Activated CD8-positive, alpha-beta memory T cell treated with anti-CD3 and anti-CD28 coated beads for 4 hours (primary cell): ENCODE measurements at places on chromosomes 1 and 21.

GRCh38 chr1:59494145-59494833 is 197.4 kb downstream of the FGGY start:
- no peak for DNase-seq

GRCh38 chr1:69878338-69878737 is 310.6 kb downstream of the LRRC7 start:
- no peak for DNase-seq

DNA sequence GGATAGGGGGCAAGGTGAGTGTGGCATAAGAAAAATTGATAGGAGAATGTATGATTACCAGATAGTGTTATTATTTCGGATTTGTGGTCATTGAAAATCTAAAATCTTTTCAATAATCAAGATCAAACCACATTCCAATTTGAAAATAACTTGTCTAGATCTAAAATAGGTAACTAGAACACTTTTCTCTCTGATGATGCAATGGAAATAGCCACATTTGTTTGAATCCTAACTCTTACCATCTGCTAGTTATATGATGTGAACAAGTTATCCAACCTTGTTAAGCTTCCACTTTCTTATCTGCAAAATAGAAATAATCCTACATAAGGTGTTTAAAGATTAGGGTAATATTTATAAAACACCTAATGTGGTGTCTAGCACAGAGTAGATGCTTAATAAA is 3.8 kb downstream of the BTF3L4 start:
- DNase-seq, result no peak

DNA sequence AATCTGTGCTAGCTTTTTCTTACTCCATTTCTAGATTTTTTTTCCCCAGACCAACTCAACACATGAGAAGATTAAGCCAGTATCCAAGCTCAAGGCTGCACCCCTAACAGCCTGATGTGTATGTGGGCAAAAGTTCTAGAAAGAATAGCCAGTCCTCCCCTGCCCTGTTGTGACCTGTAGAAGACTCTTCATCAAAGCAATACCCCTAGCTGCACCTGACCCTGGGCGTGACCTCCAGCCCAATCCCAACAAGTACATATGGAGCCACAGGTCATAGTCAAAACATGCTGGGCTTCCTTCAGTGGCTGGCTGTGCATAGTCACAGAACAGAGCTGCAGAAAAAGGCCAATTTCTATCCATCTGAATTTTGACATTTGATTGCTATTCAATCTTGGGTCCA is 72.5 kb downstream of the ATP1A1 start:
- DNase-seq, result no peak

DNA sequence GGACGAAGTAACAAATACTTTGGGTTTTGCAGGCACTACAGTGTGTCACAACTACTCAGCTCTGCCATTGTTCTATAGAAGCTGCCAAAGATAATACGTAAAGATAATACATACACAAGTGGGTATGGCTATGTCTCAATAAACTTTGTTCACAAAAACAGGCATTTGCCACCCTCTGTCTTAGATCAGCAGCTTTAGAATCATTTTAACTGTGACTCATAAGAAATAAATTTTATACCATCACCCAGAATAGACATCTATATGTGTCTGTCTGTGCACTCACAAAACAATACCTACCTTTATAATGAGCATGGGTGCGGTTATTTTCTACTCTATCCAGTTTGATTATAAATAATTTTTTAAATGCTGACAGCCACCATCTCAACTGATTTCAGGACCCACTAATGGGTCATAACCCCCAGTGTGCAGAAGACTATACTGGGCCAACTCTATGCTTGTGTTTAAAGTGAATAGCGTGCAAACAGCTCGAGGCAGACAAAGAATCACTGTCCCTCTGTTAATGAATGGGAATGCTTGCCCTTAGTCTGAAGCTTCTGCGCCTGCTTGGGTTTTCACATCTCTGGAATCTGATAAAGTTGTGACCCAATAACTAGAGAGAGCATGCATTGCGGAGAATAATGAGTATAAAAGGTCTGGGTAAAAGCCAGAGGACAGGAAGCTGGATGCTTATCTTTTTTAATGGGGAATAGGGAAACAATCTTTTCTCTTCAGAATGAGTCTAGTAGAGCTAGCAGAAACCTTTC is 216.2 kb downstream of the PLPP3 start:
- DNase-seq, result no peak

GRCh38 chr1:7233237-7233540 is 447.9 kb downstream of the CAMTA1 start:
- DNase-seq, result no peak

DNA sequence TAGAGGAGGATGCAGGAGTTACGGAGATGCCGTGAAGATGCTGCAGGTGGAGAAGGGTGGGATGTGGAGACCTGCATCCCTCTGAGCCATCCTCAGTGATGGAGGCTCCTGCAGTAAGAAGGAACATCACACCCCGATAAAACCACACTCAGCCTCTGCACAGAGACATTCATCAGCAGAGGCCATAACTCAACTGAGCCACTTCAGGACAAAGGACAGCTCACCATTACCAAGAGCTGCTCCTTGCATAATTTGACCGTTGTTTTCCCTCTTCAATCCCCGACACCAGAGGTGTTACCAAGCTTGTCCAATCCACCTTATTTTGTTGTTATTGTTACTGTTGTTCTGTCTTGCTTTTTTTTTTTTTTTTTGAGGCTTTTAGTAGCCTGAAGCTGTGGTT is 543.9 kb downstream of the AJAP1 start:
- DNase-seq, result no peak

- DNase-seq, result no peak
Measured at GRCh38 chr1:92989253-92989652, 28.0 kb upstream of the DIPK1A start.
